ENCODE measurements at places on chromosomes 3 and 15. TPM values are rescaled to one million over a fixed set of nuclear protein-coding genes. Genes with fewer than 3 reads are reported as not detected.

POPDC2 gene
- total RNA-seq = 9.5 TPM

GRCh38 chr15:100642950-100643338 lies 40.6 kb downstream of the ASB7 start:
- no peak for DNase-seq

GRCh38 chr3:169400874-169401273 lies 262.6 kb downstream of the MECOM start:
- DNase-seq = no peak

ZNF80 gene
- 0.15 TPM for total RNA-seq

DNA sequence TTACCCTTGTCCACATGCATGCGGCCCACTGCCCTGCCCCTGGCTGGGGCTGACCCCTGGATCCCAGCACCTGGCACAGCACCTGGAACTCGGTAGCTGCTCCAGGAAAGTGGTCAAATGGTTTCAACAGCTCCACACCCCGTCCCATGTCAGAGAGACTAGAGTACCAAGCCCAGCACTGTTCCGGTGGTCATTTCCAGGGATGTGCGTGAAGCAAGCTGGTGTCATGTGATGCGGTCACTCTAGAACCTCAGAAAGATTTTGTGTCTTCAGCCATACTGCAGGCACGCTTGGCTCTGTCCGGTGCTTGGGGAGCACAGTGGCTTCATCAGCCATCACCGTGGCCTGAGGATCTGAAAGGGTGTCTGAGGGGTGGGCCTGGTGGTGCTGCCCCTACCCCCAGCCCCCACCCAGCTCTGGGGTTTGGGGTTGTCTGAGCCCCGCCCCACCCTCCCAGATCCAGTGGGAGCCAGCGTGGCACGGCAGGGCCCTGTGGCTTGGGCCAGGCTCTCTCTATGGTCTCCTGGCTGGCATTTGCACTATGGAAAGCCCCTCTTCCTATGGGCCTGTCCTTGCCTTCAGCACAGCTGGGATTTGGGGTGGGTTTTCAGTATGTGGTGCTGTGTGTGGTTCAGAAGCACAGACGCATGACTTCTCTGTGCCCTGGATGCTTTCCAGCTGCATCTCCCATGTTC lies 15.3 kb downstream of the APBA2 start:
- peak; percentile 59 for DNase-seq

- DNase-seq = no peak
These were observed 789.6 kb downstream of the GRM7 start for GRCh38 chr3:7650466-7650865.

DNA sequence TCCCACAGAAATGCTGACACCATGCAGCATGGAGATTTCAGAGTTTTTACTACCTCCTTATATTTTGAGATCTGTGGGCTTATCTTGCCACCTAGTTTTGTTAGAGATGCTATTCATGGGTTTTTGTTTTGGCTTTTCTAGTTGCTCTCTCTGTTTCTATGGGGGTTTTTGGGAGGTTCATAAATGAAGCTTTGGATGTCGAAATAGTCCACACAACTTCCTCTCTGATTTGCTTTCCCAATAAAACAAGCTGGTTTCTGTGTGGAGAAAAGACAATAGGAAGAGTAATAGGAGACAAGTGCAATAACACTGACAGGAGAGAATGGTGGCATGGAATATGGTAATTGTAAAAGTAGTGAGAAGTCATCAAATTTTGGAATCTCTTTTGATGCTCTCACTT lies 106.8 kb upstream of the GPR149 start:
- no peak for DNase-seq
